ENCODE measurements at places on chromosomes 7 and 10.
A peak's percentile ranks its signal among the peaks of the same experiment; 100 is the strongest.

DNA sequence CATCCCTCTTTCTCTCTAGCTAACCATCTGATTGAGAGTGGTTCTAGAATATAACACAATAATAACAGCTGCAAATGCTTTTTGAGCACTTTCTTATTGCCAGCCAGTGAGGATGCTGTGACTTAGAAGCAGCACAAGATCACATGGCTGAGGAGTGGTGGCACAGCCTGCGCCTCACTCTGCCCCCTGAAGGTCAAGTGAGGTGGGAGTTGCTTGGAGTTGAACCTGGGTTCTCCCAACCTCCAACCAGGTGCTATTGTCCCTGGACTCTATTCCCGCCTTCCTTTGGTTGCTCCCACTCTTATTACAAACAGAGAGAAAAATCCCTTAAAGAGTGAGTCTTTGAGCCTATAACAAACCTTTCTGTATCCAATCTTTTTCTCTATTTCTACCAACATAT lies 280.3 kb upstream of the PODXL start:
- no peak for DNase-seq

DNA sequence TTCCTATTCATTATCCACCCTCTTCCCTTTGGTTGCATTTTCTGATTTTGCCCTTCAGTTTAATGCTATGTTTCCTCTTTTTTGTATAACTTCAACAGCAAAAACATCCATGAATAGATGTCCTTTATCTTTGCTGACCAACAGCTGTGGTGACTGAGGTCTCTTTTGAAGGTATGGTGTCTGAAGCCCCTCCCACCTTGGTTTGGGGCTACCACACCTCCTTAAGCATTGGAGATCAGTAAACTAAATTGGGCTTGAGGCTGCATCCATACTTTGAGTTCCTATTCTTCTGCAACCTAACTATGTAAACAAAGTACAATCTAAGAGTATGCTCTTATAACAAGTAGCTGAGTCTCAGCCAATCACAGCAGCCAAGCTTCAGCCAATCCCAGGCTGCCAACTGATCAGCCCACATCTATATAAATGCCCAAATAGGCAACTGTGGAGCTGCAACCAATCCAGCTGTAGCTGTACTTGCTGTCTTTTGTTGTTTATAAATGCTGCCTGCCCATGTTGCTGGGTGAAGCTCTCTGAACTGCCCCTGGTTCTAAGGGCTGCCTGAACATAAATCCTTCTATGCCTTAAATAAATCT lies 69.4 kb upstream of the PDLIM1 start:
- no peak for DNase-seq

DNA sequence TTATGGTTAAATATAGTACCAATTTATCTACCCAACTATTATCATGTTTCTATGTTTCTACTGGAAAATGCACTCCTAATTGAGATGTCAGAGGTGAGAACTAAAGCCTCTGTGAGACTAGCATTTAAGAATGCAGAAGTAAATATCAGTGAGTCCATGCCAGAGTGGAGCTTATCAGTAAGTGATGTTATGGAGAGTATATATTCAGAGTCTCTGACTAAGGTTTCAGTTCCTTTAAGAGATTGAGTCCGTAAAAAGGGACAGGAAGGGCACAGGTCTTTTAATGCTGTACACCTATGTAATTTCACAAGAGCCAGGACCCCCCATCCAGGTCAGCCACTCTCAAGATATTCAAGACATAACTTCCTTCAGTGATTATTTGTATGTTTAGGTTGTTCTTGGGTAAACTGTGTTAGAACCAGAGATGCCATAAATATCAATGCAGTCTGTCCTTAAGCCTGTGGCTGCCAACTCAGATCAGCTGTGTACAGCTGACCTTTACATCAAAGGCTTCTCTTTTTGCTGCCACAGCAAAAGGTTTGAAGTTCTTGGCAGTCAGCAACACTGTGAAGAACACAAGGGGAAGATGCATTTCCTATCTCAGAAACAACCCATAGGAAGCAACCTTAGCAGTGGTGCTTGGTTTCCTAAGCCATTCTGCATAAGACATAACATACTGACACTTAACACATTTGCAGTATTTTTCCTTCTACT lies 244.8 kb downstream of the BICC1 start:
- no peak for DNase-seq

GRCh38 chr10:58856508-58857240 lies 319.8 kb upstream of the PHYHIPL start:
- DNase-seq = peak; percentile 56

GRCh38 chr7:98995523-98996149 lies 117.3 kb downstream of the TRRAP start:
- DNase-seq = no peak

DNA sequence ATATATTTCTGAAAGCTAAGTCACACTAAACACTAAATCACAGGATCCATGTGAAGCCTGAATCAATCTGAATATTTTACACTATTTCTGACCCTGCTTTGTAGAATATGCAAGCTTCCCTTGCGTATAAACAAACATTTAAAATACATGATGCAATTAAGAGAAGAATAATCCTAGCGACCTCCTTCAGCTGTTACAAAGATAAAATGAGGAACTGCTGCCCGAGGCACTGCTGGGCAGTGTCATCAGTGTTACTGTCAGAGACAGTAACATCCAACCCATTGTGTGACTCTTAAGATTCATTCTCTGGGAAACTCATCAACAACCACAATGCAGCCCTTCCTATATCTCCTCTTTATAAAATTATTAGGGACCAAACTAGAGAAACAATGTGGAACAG lies 61.6 kb downstream of the COBL start:
- DNase-seq = no peak

DNA sequence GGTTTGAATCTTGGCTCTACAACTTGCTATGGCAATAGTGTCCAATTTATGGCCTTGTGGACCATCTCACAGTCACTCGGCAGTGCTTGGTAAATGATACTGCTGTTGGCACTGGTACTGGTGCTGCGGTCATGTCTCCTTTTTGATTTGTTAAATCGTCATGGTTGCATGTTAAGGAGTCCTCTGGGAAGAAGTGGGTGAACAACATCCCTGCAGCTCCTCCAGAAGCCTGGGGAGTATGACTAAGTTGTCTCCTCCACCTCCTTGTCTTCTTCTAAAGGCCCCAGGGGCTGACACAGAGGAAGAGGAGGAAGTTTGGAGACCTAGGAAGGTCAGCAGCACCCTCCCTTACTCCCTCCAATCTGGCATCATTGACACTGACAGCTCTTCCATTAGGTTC lies 8.5 kb downstream of the ITPRIP start:
- DNase-seq = peak; percentile 55

DNA sequence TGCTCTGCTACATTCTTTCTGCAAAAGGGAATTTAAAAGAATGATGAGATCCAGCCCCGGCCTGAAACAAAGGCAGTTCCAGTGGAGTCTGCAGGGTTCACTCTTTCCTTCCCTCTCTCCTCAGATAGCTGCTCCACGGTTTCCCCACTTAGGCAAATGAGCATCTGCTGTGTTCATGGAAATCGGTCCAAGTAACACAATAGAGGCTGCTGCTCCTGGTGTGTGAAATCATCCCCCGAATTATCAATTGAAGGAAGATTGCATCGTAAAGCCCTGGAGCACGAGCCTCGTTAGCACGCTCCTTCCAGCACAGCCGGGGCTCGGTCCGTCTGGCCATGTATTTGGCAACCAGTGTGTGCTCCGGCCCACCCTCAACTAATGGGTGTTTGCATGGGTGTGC lies 108.3 kb upstream of the DPP6 start:
- DNase-seq = peak; percentile 73

GRCh38 chr7:151632750-151633515 lies 113.2 kb upstream of the RHEB start:
- peak; percentile 69 for DNase-seq

DNA sequence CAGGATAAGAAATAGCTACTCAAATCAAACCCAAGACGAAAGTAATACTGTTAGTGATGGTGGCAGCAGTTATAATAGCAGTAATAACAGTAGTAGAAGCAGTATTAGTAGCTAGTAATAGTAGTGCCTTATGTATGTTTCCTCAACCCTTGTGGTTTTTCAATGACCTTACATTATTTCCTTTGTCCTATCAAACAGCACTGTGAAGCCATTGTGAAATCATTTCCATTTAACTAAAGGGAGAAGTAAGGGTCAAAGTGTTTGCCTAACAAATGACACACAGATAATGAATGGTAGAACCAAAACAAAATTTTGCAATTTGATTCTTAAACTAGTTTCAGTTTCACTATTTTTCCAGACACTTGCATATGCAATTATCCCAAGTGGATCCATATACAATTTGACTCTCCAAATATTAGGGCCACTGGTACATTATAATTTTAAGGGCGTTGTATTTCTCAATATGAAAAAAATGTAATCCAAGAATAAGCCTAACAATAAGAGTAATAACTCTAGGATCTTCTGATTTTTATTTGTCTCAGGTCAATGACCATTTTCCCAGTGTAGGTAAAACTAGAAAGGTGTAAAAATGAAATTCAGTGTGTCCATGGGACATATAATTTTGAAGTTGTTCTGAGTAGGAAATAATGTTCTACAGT lies 33.7 kb upstream of the TMEM26 start:
- no peak for DNase-seq

GRCh38 chr10:72087392-72087968 lies 871 bp downstream of the SPOCK2 start:
- DNase-seq = peak; percentile 48

GRCh38 chr7:40965774-40966173 lies 737.1 kb downstream of the INHBA start:
- DNase-seq = no peak

- DNase-seq = peak; percentile 54
Measured at GRCh38 chr10:30233186-30233959, 115.7 kb downstream of the MTPAP start.

DNA sequence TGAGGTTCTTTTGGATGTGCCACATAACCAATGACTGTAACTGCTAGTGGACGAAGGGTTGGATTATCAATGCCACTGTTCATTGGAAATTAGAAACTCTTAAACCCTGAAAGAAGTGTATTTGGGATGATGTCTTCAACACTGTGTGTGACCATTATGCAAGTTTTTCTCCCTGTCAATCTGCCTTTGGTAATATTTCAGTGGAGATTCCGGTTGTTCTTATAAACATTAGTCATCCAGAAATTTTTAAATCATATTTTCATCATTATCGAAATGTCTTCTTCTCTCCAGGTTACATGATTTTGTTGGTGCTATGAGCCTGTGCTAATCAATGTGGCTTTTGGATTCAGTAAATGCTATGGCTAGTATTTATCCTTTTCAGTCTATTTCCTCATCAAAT lies 61.7 kb upstream of the KLF6 start:
- no peak for DNase-seq

- no peak for DNase-seq
Measured at GRCh38 chr10:84360637-84361365, 32.4 kb downstream of the CCSER2 start.

GRCh38 chr10:14470920-14471319 lies 140.2 kb upstream of the FRMD4A start:
- DNase-seq = no peak

GRCh38 chr7:39192476-39192875 lies 214.8 kb downstream of the POU6F2 start:
- DNase-seq = no peak

DNA sequence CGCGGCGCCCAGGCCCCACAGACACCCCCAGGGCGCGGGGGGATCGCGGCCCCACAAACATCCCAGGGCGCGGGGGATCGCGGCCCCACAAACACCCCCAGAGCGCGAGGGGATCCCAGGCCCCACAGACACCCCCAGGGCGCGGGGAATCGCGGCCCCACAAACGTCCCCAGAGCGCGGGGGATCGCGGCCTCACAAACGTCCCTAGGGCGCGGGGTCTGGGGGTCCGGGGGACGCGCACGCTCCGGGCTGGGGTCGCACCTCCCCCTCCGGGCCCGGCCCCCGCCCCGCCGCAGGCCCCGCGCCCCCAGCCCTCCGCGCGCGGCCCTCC lies 382 bp downstream of the DIP2C start:
- DNase-seq = no peak

- DNase-seq = no peak
Measured at GRCh38 chr7:157514306-157514705, 177.5 kb downstream of the DNAJB6 start.

DNA sequence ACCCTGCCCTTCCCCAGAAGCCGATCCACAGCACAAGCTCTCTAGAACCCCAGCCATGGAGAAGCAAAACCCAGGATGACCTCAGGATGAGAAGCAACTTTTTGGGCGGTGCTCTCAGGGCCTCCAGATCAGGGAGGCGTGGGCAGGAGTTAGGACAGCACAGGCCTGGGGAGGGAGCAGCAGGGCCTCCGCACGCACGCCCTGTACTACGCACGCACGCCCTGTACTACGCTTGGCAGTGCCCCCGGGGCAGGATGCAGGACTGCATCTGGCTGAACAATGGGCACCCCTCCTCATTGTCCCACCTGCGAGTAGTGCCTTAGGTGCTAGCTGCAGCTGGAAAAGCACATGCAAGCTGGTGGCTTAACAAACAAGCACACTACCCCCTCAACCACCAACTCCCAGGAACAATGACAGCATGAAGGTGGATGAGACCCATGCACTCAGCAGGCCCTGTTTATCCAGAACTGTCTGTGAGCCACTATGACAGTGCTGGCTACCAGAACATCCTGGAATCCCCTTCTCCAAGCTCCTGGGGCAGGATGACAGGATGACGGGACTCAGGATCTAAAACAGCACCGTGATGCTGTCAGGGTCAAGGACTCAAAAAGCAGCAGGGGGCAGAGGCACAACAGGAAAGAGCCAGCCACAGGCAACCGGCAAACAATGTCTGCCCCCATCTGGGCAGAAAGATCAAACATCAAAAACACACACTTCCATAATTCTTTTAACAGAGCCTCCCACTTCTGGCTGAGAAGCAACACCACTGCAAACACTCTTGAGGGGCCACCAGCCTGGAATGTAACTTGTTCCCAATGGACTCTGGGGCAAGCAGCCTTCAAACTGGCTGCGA lies 11.8 kb downstream of the PODXL start:
- peak; percentile 52 for DNase-seq

DNA sequence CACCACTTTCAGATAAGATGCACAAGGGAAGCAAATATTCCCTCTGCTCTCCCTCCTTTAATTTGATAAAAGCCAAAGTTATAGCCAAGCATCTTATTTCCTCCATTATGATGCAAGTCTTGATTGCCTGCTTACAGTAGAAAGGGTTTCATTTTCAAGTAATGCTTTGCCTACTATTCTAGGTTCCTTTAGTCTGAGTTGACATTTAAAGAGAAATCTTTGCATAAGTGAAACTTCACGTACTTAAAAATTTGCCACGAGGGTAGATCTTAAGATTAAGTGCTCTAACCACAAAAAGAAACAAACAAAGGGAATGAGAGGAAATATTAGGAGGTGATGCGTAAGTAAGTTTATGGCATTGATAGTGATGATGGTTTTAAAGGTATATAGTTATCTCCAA lies 78.1 kb upstream of the VWDE start:
- DNase-seq = no peak

DNA sequence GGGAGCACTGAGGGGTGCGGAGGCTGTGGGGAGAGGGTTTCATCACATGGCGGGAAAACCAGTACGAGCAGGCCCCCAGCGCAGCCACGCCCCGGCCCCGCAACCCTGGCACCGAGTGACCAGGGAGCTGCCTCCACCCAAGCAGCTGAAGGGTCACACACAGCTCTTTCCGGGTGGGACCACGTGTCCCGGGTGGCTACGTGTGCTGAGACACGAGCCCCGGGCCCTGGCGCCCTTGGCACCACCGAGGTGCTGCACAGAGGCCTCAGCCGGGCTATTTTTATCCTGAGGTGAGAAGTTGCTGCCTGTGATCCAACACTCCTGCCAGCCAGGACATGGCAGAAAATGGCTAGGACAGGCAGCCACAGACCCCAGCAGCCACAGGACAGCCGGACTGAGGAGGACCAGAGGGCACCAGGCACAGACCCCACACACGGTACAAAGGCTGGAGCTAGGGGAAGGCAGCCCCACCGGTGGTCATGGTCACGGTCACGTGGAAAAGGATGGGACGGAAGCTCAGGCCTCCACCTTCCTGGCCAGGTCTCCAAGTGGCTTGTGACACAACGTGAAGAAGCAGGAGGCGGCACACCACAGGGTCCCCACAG lies 223.7 kb downstream of the MAD1L1 start:
- DNase-seq = no peak
